ENCODE measurements at places on chromosomes 5 and 9. TPM values are rescaled to one million over a fixed set of nuclear protein-coding genes. Genes with fewer than 3 reads are reported as not detected.

- DNase-seq, result no peak
- H3K4me1 ChIP-seq, result no peaks in the 10 kb centered on the region
- H3K27ac ChIP-seq, result no peak overlapping the region
- H3K4me3 ChIP-seq, result no peak overlapping the region
- H3K27me3 ChIP-seq, result peaks cover 10% of the 10 kb centered on the region
Observed at GRCh38 chr5:148090146-148090772, 26.5 kb downstream of the SPINK5 start.

The GKAP1 gene
- 3.1 TPM for total RNA-seq

DNA sequence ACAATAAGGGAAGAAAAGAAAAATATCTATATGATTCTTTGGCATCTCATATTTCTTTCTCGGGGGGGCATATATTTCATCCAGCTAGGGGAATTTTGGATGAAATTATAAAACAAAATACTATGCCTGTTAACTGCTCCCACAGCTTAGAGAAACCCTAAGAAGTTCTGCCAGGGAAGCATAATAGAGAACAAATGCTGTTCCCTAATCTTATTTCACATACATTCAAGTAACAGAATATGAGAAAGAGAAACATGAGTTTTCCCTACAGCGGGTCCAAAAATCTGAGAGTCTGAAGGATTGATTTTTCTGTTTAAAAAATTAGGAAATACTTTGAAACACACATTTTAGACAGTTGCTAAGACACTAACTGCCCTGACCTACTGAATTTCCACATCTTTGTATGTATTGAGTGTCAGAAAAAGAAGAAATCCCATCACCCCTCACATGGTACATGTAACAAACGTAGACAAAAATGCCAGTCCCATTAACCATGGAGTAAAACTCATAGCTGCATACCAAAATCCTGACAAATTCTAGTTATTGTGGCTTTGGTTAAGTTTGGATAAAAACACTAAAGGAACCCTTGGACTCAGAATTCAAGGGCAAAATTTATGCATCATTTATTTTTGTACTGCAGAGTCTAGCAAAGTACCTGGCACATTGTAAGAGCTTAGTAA is 620.2 kb upstream of the DMAC1 start:
- H3K27ac ChIP-seq, result no peak overlapping the region
- peaks cover 5% of the 10 kb centered on the region for H3K4me1 ChIP-seq
- no peak overlapping the region for H3K4me3 ChIP-seq
- no peaks in the 10 kb centered on the region for H3K36me3 ChIP-seq

- H3K4me3 ChIP-seq, result no peak overlapping the region
- no peak for DNase-seq
- peaks cover 60% of the 10 kb centered on the region for H3K4me1 ChIP-seq
- H3K36me3 ChIP-seq, result peaks cover 42% of the 10 kb centered on the region
Observed at GRCh38 chr5:134552301-134552700, 26.8 kb downstream of the JADE2 start.

The ZNF608 gene
- total RNA-seq, result 0.06 TPM

DNA sequence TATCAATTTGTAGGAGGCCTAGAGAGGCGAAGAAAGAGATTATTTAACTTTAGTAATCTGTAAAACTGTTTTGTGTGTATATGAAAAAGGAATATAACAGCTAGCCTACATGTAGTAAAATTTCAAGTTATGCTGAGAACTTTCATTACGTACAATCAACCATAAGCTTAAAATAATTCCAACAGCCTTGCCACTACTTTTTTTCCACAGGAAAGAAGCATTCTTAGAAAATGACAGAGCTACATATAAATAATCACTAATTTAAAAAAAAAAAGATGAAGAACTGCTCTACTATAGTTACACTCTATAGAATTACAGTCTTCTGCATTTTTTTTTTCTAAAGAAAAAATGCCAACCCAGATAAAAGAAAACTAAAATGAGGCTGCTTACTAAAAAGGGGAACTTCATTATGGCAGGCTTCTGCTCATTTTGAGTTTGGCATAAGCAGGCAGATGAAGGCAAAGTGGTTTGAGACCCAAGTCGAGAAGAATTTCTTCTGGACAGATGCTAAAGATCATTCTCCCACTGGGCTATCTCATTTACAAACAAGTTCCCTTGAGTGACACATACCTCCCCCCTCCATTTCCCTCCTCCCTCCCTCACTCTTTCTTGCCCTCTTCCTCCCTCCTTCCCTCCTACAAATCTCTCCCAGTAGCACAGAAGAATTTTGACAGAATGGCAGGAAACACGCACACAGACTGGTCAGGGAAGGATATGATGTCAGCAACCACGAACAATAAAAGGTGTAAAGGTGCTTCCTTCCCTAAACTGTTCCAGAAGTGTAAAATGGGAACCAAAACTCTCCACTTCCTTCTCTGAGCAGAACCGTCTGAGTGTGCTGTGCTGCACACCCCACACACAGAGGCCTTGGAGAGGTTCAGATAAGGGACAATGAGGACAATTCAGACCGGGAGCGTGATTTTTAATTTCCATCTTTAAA is 56.1 kb downstream of the MEF2C start:
- H3K27me3 ChIP-seq, result peaks cover 4% of the 10 kb centered on the region
- peak overlapping the region; percentile 76 for H3K27ac ChIP-seq
- H3K36me3 ChIP-seq, result peaks cover 3% of the 10 kb centered on the region
- peak overlapping the region; percentile 72 for H3K4me3 ChIP-seq

GRCh38 chr5:31573494-31574142 is 41.5 kb downstream of the C5orf22 start:
- H3K36me3 ChIP-seq, result no peaks in the 10 kb centered on the region
- H3K4me3 ChIP-seq, result no peak overlapping the region
- no peak overlapping the region for H3K27ac ChIP-seq
- DNase-seq, result no peak

The TMEM167A gene
- 92.3 TPM for total RNA-seq

The TLX3 gene
- total RNA-seq, result not detected

GRCh38 chr5:69237877-69238276 is 3.2 kb downstream of the CDK7 start:
- DNase-seq, result no peak
- no peak overlapping the region for H3K4me3 ChIP-seq
- no peaks in the 10 kb centered on the region for H3K27me3 ChIP-seq
- peaks cover 43% of the 10 kb centered on the region for H3K36me3 ChIP-seq
- no peak overlapping the region for H3K27ac ChIP-seq
- H3K4me1 ChIP-seq, result peaks cover 45% of the 10 kb centered on the region

GRCh38 chr5:44046619-44047364 is 342.4 kb downstream of the FGF10 start:
- H3K36me3 ChIP-seq, result no peaks in the 10 kb centered on the region
- no peak for DNase-seq
- no peaks in the 10 kb centered on the region for H3K27me3 ChIP-seq
- no peak overlapping the region for H3K27ac ChIP-seq

DNA sequence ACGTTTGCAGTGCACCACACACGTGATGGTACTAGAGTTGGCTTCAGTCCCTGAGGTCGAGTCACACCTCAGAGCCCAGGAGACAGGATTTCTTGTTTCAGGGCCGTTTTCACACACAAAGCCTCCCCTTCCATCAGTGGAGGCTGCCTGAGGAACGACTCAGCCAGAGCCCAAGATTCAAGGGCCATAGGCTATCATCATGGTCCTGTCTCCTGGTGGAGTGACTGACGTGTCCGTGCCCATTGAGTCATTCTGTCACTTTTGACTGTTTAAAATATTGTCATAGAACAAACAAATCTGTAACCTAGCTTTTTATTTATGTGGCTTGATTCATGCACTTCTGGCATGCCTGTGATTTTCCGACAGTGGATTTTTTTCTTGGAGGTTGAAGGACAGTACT is 28.3 kb downstream of the CAMK2A start:
- H3K4me3 ChIP-seq, result no peak overlapping the region
- H3K36me3 ChIP-seq, result no peaks in the 10 kb centered on the region
- no peaks in the 10 kb centered on the region for H3K27me3 ChIP-seq
- no peak for DNase-seq

GRCh38 chr5:55899344-55899743 is 48.2 kb downstream of the IL31RA start:
- no peak for DNase-seq
- H3K27me3 ChIP-seq, result peaks cover 25% of the 10 kb centered on the region
- no peaks in the 10 kb centered on the region for H3K36me3 ChIP-seq

DNA sequence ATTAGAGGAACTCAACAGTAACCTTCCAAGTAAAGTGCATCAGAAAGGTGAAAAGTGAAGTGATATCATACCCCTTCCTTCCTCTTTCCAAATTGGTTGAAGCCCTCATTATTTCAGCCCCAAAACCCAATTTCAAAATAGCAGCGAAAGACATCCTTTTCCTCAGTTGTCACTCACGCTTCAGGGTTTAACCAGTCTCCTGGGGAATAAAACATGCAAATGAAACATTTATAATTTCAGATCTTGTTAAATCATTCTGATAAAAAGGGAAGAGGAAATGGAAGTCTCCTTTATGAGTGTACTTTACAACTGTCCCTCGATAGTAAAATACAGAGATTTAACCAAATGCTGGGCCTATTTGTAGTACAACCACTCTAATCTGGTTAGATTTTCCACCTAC is 22.5 kb downstream of the TRPM6 start:
- H3K4me3 ChIP-seq, result no peak overlapping the region
- H3K4me1 ChIP-seq, result no peaks in the 10 kb centered on the region
- DNase-seq, result no peak

DNA sequence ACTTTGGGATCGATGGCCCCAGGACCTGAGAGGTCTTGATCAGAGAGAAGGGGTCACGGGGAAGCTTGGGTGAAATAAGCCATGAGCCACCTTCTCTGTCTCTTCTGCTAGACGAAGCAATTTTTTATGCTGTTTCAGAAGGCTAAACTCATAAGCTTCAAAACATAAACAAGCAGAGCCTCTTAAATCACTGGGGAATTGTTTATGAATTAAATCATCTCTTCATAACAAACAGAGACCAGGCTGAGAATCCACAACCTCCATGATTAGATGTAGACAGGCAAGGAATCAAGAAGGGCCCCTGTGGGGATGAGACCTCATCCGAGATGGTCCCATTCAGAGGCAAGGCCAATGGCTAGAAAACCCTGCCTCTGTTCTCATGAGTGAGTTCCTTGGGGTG is 21.7 kb upstream of the TCOF1 start:
- H3K4me1 ChIP-seq, result peaks cover 6% of the 10 kb centered on the region
- no peak overlapping the region for H3K27ac ChIP-seq
- no peaks in the 10 kb centered on the region for H3K36me3 ChIP-seq
- no peaks in the 10 kb centered on the region for H3K27me3 ChIP-seq
- no peak for DNase-seq

- H3K4me1 ChIP-seq, result peaks cover 6% of the 10 kb centered on the region
- DNase-seq, result no peak
- no peaks in the 10 kb centered on the region for H3K27me3 ChIP-seq
- peaks cover 11% of the 10 kb centered on the region for H3K36me3 ChIP-seq
- no peak overlapping the region for H3K4me3 ChIP-seq
- no peak overlapping the region for H3K27ac ChIP-seq
Observed at GRCh38 chr9:137108608-137109249, 5.8 kb downstream of the DPP7 start.

The SLC28A3 gene
- 0.41 TPM for total RNA-seq

DNA sequence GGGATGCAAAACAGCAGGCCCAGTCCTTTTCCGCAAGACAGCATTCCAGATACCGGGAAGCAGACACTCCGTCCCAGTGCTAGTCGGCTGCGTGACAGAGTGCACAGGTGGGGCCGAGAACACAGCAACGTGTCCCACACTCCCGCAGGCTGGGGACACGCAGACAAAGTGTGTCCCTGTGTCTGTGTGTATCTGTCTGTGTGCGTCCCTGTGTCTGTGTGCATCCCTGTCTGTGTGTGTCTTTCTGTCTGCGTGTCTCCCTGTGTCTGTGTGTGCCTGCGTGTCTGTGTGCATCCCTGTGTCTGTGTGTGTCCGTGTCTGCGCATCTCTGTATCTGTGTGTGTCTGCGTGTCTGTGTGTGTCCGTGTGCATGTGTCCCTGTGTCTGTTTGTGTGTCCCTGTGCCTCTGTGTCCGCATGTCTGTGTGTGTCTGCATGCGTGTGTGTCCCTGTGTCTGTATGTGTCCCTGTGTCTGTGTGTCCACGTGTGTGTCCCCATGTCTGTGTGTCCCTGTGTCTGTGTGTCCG is 137.0 kb downstream of the MRPL36 start:
- H3K4me1 ChIP-seq, result peaks cover 4% of the 10 kb centered on the region
- H3K4me3 ChIP-seq, result no peak overlapping the region
- H3K36me3 ChIP-seq, result no peaks in the 10 kb centered on the region
- H3K27ac ChIP-seq, result no peak overlapping the region
- H3K27me3 ChIP-seq, result peaks cover 54% of the 10 kb centered on the region

The SPINK13 gene
- not detected for total RNA-seq

- DNase-seq, result no peak
- no peak overlapping the region for H3K27ac ChIP-seq
- no peak overlapping the region for H3K4me3 ChIP-seq
- no peaks in the 10 kb centered on the region for H3K27me3 ChIP-seq
- H3K36me3 ChIP-seq, result no peaks in the 10 kb centered on the region
Observed at GRCh38 chr5:42855386-42855785, 43.7 kb upstream of the SELENOP start.

The CYSTM1 gene
- total RNA-seq, result 17.0 TPM
